ENCODE measurements at places on chromosomes 7 and 10.

- DNase-seq = no peak
These were observed 99.6 kb downstream of the GRK5 start for GRCh38 chr10:119306986-119307392.

GRCh38 chr10:6778992-6779701 lies 199.1 kb upstream of the PRKCQ start:
- DNase-seq = peak; percentile 57

- no peak for DNase-seq
These were observed 19.1 kb upstream of the HPS1 start for GRCh38 chr10:98465866-98466265.

- DNase-seq = no peak
These were observed 4.2 kb upstream of the CCM2 start for GRCh38 chr7:44995555-44996493.

- DNase-seq = no peak
These were observed 15.2 kb downstream of the SND1 start for GRCh38 chr7:127667017-127667670.

GRCh38 chr7:54689394-54690049 lies 69.5 kb downstream of the SEC61G start:
- DNase-seq = no peak

- no peak for DNase-seq
These were observed 15.9 kb downstream of the VPS41 start for GRCh38 chr7:38893061-38893460.

- DNase-seq = no peak
These were observed 43.9 kb downstream of the IFIT5 start for GRCh38 chr10:89458291-89458690.

GRCh38 chr7:85733169-85733915 lies 546.5 kb upstream of the SEMA3D start:
- DNase-seq = no peak

DNA sequence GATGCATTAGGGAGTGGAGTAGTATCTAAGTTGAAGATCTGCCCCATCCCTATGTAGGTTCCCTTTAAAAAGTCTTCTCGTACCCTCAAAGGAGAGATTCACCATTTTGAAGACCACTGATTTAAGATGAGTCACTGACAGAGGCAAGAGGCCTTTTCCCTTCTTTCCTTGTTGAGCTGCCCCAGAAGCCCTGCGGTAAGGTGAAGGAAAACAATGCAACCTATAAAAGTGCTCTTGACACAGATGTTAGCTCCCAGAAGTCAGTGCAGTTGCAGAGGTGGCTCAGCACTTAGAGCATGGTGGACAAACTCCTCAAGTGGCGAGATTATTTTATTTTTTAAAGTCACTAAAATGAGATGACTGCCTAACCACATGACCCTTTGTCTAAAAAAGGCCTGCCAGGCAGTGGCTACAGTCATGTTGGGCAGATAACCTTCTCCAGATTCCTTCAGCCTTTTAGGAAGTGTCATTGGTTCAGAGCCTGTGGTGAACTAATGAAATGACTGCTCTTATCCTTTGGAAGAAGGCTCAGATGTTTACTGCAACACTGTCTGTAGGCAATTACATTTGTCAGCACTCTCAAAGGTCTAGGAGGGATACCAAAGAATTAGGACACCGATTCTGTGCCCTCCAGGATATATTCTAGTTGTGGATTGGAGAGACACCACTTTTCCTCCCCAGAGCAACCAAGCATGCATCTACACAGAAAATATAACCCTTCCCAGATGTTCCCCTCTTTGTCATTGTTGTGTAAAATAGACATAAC lies 88.7 kb downstream of the ARID5B start:
- no peak for DNase-seq

DNA sequence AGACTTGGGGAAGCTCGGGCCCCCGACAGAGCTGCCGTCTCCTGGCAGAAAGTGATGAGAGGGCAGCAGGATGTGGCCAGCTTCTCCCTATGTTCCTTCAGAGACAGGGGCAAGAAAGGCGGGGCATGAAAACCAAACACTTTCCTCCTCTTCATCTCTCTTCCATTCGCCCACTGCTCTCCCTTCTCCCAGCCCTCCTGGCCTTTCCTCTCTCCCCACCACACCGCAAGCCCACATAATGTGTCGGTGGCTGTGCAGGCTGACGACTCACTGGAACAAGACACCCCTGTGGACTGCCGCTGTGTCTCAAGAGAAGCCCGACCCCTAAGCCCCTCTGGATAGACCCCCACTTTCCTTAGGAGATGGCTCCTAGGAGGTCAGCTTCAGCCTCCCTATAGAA lies 59.3 kb upstream of the LRRC4 start:
- DNase-seq = no peak

- no peak for DNase-seq
These were observed 43.2 kb upstream of the STEAP1B start for GRCh38 chr7:22543169-22543568.

GRCh38 chr7:15015545-15016314 lies 113.2 kb upstream of the DGKB start:
- DNase-seq = peak; percentile 85

DNA sequence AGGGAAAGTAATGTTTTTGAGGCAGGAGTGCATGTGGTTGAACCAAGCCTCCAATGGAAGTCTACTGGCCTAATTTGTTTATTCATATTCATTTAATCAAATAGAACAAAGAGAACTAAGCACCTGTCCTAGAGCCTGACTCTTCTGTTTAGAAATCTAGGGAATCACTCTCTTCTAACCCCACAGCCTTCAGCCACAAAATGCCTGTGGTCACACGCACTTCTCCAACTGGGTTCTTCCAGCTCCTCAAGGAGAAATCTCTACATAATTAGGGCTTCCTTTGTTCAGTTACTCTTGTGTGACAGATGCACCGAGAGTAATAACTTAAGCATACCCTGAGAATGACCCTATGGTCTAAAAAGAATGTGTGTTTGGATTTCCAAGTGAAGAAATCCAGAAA lies 133.7 kb upstream of the NAMPT start:
- DNase-seq = no peak

- DNase-seq = no peak
These were observed 2.2 kb upstream of the CELF2 start for GRCh38 chr10:11015446-11015934.

DNA sequence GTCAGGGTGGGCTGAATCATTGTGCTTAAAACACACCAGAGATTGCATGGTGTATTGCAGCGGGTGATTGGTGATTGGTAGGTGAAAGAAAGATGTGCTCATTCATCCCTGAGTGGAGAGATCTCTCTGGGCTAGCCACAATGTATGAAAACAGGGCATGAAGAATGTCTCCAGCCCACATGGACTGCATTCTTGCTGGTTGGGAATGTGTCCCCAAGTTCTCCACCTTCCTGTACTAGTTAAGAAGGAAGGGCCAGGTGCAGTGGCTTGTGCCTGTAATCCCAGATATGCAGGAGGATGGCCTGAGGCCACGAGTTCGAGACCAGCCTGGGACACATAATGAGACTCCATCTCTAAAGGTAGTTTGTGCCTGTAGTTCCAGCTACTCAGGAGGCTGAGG lies 113.8 kb upstream of the LANCL2 start:
- no peak for DNase-seq

DNA sequence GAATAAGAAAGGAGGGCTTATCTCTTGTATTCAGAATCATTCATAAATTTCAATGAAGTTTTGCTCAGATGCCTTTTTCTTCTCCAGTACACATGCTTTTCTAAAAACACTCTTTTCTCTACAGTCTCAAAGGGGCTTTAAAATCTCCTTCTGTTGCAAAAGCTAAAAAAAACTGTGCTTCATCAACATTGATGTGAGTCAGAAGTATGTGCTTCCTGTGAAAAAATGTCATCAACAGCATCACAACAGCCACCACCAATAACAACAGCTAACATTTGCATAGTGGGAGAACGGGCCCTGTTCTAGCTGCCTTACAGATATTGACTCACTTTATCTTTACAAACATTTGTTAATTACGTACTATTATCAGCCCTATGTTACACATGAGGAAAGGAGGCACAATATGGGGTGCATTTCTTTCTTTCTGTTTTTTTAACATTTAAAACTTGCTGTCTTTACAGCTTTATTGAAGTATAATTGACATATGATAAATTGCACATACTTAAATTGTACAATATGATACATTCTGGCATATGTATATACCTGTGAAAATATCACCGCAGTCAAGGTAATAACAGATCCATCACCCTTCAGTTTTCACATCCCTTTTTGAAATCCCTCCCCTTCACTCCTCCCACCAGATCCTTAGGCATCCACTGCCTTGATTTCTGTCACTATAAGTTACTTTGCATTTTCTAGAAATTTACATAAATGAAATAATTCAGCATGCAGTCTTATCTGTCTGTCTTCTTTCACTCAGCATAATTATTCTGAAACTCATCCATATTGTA lies 1605.4 kb upstream of the LRRTM3 start:
- DNase-seq = peak; percentile 34

- DNase-seq = no peak
These were observed 15.5 kb upstream of the PNPLA8 start for GRCh38 chr7:108541478-108541877.

GRCh38 chr7:99126921-99127553 lies 16.9 kb downstream of the SMURF1 start:
- no peak for DNase-seq

- DNase-seq = peak; percentile 40
These were observed 129.2 kb downstream of the KCND2 start for GRCh38 chr7:120402079-120402767.

GRCh38 chr10:79019441-79020014 lies 49.2 kb upstream of the ZMIZ1 start:
- DNase-seq = no peak

DNA sequence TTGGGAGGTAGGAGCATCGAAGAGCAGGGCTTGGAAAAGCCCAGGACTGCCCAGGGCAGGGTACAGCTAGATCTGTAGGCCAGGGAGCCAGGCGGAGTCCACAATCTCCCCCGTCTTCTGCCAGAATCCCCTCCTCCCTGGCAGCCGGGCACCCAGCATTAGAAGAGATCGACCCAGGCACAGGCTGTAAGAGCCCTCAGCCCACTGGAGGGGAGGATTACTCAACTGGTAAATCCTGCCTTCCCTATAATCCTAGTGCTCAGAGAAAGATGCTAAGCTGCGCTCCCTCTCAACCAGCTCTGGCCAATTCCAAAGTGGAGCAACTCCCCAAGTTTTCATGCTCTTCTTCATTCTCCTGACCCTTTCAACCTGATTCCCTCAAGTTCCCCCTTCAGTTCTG lies 3.2 kb downstream of the SPOCK2 start:
- no peak for DNase-seq

- DNase-seq = no peak
These were observed 30.5 kb downstream of the DLG5 start for GRCh38 chr10:77896058-77896457.

- no peak for DNase-seq
These were observed 145.0 kb upstream of the YAE1 start for GRCh38 chr7:39421251-39421650.

GRCh38 chr10:69948261-69948660 lies 104.4 kb upstream of the MACROH2A2 start:
- DNase-seq = no peak

- DNase-seq = no peak
These were observed 140.5 kb downstream of the PTPRN2 start for GRCh38 chr7:158447151-158447505.

DNA sequence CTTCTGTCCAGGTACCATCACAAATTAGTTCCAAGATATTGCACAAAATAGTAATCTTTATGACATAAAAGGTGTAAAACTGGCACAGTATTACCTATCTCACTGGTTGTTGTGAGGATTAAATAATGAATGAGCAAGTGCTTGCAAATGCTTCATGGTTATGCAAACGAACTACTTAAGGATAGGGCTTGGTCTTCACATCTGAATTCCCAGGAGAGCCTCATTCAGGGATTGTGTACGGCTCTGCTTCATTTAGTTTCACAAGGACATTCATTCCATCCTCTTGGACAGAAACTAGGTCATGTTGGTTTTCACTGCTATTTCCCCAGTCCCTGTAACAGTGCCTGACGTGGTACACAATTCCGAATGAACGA lies 12.1 kb downstream of the ABCA13 start:
- DNase-seq = no peak

DNA sequence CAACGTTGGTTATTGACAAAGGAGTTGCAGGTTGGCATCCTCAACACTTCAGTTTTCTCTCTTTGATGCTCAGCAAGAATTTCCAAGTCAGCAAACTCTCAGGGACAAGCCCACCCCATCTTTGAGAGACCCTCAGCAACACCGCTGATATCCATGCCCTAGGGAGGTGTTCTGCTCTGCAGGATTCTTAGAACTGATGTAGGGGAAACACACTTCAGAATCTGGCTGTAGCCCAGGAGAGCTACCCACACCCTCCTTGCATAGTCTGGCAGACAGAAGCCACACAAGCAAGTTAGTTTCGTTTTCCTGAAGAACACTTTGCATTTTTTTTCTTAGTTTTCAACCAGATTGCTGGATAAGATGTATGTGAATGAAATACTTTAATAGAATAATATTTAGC lies 822 bp downstream of the SAMD9L start:
- peak; percentile 2 for DNase-seq

GRCh38 chr10:16519908-16520861 lies 1.5 kb downstream of the C1QL3 start:
- DNase-seq = no peak

GRCh38 chr7:22216832-22217475 lies 140.0 kb downstream of the RAPGEF5 start:
- DNase-seq = no peak

GRCh38 chr10:74558897-74559296 lies 267.5 kb upstream of the KAT6B start:
- no peak for DNase-seq

GRCh38 chr10:130352291-130352645 lies 216.1 kb downstream of the GLRX3 start:
- no peak for DNase-seq

GRCh38 chr7:6057316-6058129 lies 26.3 kb downstream of the ANKRD61 start:
- no peak for DNase-seq

DNA sequence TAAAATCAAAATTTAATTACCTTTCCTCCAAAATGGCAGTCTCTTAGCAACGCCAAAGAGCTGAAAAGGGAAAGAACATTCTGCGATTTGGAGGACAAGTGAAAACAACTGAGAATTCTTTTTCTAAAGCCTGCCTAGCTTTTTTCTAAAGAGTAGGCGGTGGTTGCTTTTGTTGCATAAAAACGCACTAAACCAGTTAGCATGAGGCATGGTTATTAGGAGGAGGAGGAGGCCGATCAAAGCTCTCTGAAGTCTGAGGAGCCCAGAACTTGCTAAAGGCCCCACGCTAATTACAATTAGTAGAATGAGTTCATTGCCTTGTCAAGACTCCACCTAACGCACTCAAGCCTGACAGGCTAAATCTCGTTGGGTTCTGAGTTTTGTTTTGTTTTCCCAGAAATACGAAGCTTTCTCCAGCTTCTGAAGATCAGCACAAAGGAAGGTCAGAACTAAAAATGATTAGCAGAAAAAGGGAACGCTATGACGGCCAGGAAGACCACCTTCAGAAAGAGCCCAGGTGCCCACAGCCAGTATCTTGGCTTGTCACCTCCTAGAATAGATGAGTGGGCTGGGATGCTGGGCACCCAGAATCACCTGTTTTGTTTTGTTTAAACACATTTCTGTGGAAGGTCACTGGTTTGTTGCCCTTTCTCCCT lies 72.0 kb downstream of the FGFR2 start:
- DNase-seq = no peak

GRCh38 chr10:5030989-5031388 lies 27.3 kb upstream of the AKR1C2 start:
- DNase-seq = no peak

- DNase-seq = no peak
These were observed 168.4 kb downstream of the SORCS3 start for GRCh38 chr10:104809288-104810090.

All from putamen (tissue), 1 donor.